ENCODE measurements at places on chromosomes 3 and 15. TPM values are rescaled to one million over a fixed set of nuclear protein-coding genes. Genes with fewer than 3 reads are reported as not detected.
A peak's percentile ranks its signal among the peaks of the same experiment; 100 is the strongest.

DNA sequence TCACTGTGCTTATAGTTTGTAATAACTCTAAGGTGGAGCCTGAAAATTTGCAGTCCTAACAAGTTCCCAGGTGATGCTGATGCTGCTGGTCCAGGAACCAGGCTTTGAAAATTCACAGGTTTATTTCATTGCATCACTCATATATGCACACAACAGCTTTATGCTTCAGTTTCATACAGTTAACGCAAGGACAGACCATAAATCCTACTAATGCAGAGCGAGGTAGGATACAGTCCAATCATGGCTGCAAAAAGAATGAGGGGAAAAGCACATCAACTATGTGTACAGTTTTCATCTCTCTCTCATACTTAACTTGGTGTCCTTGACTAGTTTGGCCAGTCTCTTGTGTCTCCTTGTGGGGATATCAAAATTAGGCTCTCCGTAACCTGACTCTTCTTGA is 135.1 kb downstream of the SLCO3A1 start:
- no peaks in the 10 kb centered on the region for H3K27me3 ChIP-seq
- DNase-seq: no peak

DNA sequence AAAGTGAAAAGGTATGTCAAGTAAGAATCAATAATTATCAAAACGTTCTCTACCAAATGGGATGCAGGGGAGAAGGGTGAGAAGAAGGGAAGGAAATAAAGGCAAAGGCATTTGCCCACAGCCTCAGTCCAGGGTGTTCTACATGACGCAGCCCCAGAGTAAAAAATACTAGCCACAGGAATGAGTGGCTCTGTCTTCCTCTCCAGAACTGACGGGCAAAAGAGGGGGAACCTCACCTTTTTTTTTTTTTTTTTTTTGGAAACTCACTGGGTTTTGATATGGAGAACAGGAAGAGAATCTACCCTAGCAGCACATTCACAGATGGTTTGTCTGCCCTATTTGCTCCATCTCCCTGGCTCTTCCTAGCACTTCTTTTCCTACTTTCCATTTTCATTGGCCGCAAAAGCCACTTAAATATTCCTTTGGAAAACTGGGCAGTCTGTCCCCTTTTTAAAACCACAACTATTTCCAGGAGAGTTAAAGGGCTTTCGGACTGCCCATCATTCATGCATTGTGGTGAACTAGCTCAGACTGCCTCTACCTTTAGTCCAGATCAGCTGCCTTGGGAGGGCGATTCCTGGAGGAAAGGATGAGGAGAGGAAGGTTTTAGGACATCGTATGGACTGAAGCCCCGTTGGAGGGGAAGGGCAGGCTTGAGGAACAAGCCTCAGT is 28.2 kb downstream of the B3GNT5 start:
- H3K36me3 ChIP-seq: no peaks in the 10 kb centered on the region
- H3K4me3 ChIP-seq: no peak overlapping the region
- no peak overlapping the region for H3K27ac ChIP-seq
- DNase-seq: no peak
- no peaks in the 10 kb centered on the region for H3K4me1 ChIP-seq

DNA sequence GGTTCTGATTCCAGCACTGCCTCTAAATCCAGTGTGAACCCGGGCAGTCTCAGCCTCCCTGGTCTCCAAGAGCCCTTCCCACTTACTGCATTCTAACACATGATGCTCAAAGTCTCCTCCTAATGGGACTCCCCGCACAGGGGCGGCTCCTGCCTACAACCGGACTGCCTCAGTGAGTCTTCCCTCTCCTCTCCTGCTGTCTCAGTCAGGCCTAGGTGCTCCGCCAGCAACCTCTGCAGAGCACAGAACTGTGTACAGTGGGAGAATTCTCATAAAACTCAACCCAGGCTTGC is 28.9 kb downstream of the TBC1D2B start:
- no peaks in the 10 kb centered on the region for H3K36me3 ChIP-seq
- peak; percentile 28 for DNase-seq
- peaks cover 58% of the 10 kb centered on the region for H3K4me1 ChIP-seq
- no peak overlapping the region for H3K4me3 ChIP-seq

GRCh38 chr3:43531835-43532234 is 90.0 kb downstream of the ANO10 start:
- H3K4me3 ChIP-seq: no peak overlapping the region
- no peaks in the 10 kb centered on the region for H3K36me3 ChIP-seq
- no peaks in the 10 kb centered on the region for H3K4me1 ChIP-seq
- DNase-seq: no peak
- H3K27me3 ChIP-seq: no peaks in the 10 kb centered on the region

DNA sequence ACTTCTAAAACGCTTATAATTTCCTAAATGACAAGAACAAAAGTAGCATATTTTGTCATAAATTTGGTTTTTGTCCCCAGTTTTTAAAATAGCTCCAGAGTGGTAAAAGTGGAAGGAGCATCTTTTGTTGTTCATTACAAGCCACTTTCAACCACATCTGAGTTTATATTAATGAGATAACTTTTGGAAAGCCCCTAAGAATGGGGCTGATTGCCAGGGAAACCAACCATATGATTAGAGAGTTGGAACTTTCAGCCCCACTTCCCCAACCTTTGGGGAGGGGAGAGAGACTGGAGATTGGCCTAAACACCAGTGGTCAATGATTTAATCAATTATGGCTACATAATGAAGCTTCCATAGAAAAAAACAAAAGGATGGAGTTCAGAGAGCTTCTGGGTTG is 57.4 kb downstream of the CPA3 start:
- no peak overlapping the region for H3K27ac ChIP-seq
- no peaks in the 10 kb centered on the region for H3K36me3 ChIP-seq
- H3K4me1 ChIP-seq: no peaks in the 10 kb centered on the region

- no peaks in the 10 kb centered on the region for H3K4me1 ChIP-seq
- DNase-seq: no peak
- H3K27ac ChIP-seq: no peak overlapping the region
- H3K36me3 ChIP-seq: no peaks in the 10 kb centered on the region
- H3K27me3 ChIP-seq: no peaks in the 10 kb centered on the region
These were observed 24.3 kb downstream of the VPS8 start for GRCh38 chr3:184836090-184836822.

DNA sequence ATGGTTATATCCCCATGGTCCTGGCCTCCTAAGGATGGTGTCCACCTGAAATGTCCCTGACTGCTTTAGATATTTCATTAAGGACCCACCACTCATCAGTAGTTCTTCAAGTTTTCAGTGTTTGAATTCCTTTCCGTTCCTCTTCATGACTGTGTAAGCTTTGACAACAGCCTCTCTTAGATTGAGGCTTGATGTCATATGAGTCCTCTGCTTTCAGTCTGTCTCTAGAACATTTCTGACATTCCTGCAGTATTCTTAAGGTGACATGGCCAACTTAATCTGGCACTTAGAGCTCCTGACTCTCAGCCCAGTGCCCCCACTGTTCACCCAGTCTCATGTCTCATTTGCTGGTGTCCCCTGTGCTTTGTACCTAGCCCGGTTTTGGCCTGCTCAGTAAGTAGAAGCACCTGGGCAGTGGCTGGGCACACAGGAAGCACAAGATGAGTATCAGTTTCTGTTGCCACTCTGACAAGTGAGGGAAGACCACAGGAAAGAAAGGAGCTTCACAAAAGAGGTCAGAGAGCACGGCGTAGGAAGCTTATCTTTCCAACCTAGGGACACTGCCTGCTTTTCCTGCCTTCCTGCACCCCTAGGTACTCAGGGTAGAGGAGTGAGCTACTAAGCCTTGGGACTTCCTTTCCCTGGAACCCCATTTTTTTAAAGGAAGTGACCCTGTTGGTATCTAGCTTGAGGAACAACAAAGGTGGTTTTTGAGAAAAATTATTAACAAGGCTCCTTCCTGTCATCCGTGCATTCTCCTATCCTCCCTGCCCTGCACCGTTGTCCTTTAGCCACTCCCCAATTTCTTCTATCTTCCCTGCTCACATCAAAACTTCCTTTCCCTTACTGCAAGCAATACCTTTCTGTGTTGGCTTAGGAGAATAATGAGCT is 103.1 kb downstream of the KLHL25 start:
- no peaks in the 10 kb centered on the region for H3K27me3 ChIP-seq
- no peak for DNase-seq
- H3K36me3 ChIP-seq: no peaks in the 10 kb centered on the region
- H3K4me3 ChIP-seq: no peak overlapping the region
- H3K27ac ChIP-seq: peak overlapping the region; percentile 14

GRCh38 chr3:187919048-187919447 is 173.8 kb upstream of the BCL6 start:
- no peaks in the 10 kb centered on the region for H3K27me3 ChIP-seq
- no peaks in the 10 kb centered on the region for H3K4me1 ChIP-seq
- H3K4me3 ChIP-seq: no peak overlapping the region
- no peak for DNase-seq
- no peaks in the 10 kb centered on the region for H3K36me3 ChIP-seq

GRCh38 chr3:83567935-83568334 is 1390.9 kb upstream of the CADM2 start:
- H3K36me3 ChIP-seq: no peaks in the 10 kb centered on the region
- no peaks in the 10 kb centered on the region for H3K27me3 ChIP-seq
- no peaks in the 10 kb centered on the region for H3K4me1 ChIP-seq
- H3K4me3 ChIP-seq: no peak overlapping the region

GRCh38 chr3:66297900-66298299 is 77.1 kb downstream of the SLC25A26 start:
- DNase-seq: no peak
- no peaks in the 10 kb centered on the region for H3K27me3 ChIP-seq
- no peaks in the 10 kb centered on the region for H3K36me3 ChIP-seq
- H3K4me1 ChIP-seq: no peaks in the 10 kb centered on the region

DNA sequence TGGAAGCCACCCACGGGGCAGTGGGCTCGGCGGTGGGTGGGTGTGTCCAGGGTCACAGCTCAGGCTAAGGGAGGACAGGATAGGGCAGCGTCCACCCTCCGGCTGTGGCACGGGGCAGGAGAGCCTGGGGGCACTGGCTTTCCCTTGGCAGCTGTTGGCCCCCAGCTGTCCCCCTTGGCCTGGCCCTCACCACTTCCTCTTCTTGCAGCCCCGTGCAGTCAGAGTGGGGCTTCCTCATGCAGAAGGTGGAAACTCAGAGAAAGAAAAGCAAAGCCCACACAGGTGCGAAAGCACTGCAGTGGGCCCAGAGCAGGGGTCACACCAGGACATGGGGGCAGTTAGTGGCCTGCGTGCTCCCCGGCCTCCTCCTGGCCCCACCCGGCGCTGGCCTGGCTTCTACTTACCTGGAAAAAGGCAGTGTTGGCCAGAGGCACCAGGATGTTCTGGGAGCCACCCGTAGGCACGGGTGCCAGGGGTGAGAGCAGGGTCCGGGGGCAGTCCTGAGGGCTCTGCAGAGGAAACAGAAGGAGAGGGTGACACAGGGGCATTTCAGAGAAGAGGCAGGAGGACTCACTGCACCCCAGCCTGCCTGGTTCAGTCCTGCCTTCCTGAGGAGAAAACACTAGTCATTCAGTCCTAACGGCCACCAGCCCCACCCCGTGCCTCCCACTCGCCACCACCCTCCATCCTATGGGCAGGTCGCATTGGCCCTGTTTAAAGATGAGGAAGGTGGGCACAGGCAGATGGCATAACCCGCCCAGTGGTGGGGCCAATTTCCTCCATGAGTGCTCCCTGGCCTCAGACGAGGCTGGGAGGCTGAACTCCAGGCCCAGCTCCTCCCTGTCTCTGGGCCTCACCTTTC is 28.3 kb downstream of the PLXND1 start:
- H3K27me3 ChIP-seq: no peaks in the 10 kb centered on the region
- no peak for DNase-seq
- peaks cover 16% of the 10 kb centered on the region for H3K4me1 ChIP-seq
- no peaks in the 10 kb centered on the region for H3K36me3 ChIP-seq
- no peak overlapping the region for H3K4me3 ChIP-seq

TFDP2 gene
- 110 TPM for total RNA-seq

TUBGCP4 gene
- total RNA-seq: 20.5 TPM

EXD1 gene
- total RNA-seq: 20.7 TPM

CPLX3 gene
- 5.7 TPM for total RNA-seq

CTDSPL2 gene
- total RNA-seq: 68.9 TPM

EHHADH gene
- 5.2 TPM for total RNA-seq

PPM1L gene
- 19.6 TPM for total RNA-seq

Measured in testis (tissue), 5 donors.